Left lung (tissue), 14 donors: ENCODE measurements at places on chromosomes 5 and 9. TPM values are rescaled to one million over a fixed set of nuclear protein-coding genes. Genes with fewer than 3 reads are reported as not detected.

Gene ABO
- 2.6 TPM for polyA plus RNA-seq

GRCh38 chr5:167783145-167783817, 508.2 kb upstream of the WWC1 start:
- no peaks in the 10 kb centered on the region for H3K27me3 ChIP-seq
- H3K27ac ChIP-seq = no peak overlapping the region
- H3K36me3 ChIP-seq = no peaks in the 10 kb centered on the region
- no peak for DNase-seq
- H3K4me3 ChIP-seq = no peak overlapping the region

Gene GGTA1
- 7.3 TPM for polyA plus RNA-seq

DNA sequence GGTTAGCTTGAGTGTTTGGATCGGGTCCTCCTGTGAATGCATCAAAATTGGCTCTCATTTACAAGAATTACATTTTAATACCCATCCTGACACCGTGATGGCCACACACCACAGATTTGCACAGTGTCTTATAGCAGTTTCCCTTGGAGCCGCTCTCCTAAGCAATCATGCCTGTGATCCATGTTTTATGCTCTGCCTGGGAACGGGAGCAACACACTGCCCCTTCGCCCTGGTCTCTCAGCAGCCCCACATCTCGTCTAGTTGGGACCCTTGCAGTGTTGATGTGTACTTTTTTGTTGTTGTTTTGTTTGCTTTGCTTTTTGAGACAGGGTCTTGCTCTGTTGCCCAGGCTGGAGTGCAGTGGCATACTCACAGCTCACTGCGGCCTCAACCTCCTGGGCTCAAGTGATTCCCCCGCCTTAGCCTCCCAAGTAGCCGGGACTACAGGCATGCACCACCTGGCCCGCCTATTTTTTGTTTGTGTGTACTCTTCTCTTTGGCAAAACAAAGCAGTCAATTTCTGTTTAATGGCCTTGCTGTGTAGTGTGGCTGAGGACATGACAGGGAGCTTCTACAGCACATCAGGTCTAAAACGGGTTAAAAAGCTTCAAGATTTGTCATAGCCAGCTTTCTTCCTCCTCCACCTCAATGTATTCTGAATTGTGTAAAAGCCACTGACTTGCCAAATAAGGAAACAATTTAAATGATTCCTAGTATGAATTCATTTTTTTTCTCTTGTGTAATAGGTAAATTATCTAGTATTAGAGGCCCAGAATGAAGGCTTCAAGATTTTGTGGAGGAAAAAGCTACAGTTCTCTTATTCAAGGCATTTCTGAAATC, 101.6 kb upstream of the TBCA start:
- no peaks in the 10 kb centered on the region for H3K36me3 ChIP-seq
- no peak overlapping the region for H3K4me3 ChIP-seq
- H3K27ac ChIP-seq = no peak overlapping the region
- no peak for DNase-seq

- no peaks in the 10 kb centered on the region for H3K36me3 ChIP-seq
- no peaks in the 10 kb centered on the region for H3K27me3 ChIP-seq
- peaks cover 5% of the 10 kb centered on the region for H3K4me1 ChIP-seq
- no peak overlapping the region for H3K27ac ChIP-seq
- no peak overlapping the region for H3K4me3 ChIP-seq
Observed at GRCh38 chr9:98927724-98928123, 16.0 kb upstream of the COL15A1 start.
